Stimulated activated CD4-positive, alpha-beta T cell treated with anti-CD3 and anti-CD28 coated beads, Interleukin-12 subunit alpha, Interleukin-12 subunit beta, amount 100 ng/mL, for 48 hours (primary cell): ENCODE measurements at places on chromosomes 7 and 10.

GRCh38 chr10:61110188-61110844 is 166.3 kb upstream of the RHOBTB1 start:
- DNase-seq = no peak

- DNase-seq = no peak
Observed at GRCh38 chr7:143884969-143885559, 16.9 kb downstream of the TCAF1 start.

DNA sequence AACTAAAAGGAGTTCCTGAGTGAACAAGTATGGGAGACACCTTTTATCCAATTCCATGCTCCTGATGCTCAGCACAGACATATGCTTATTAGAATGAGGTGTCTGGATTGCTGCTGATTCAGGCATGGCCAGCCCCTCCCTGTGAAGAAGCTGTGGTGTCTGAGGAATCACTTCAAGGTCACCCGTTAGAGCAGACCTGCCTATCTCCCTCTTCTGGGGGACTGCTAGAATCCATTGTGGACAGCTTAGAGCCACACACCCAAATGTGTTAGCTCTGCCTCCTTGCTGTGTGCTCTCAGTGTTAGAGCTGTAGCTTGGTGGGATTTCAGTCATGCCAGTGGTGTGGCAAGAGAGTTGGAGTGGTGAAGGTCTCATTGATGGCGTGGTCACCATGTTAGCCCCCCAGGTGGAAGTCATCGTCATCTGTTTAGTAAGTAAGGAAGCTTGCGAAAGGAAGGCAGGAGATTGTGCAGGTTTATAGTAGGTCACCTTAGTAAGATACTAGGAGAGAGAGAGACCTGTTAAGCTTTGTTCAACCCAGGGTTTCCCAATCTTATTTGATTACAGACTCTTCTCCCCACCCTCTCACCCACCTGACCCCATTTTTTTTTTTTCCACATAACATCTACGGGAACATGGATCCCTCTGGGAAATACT is 12.8 kb downstream of the PRXL2A start:
- DNase-seq = no peak

GRCh38 chr7:6554848-6555247 is 3.6 kb upstream of the GRID2IP start:
- no peak for DNase-seq

DNA sequence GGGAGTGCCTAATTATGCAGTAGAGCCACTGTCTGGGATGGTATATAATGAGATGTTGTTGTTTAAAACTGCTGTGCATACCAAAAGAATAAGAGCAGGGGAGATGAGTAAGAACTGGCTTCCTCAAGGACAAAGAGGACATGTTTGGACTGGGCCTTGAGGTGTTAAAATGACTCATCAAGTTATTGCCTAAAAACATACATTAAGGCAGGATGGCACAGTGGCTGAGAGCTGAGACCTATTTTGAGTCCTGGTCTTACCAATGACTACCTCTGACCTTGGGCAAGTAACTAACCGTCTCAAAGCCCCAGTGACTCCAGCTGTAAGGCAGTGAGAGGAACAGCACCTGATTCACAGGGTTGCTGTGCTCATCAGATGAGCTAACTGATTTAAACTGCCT is 71.1 kb downstream of the CFAP58 start:
- DNase-seq = no peak

GRCh38 chr7:93601363-93601762 is 26.8 kb upstream of the CALCR start:
- no peak for DNase-seq

DNA sequence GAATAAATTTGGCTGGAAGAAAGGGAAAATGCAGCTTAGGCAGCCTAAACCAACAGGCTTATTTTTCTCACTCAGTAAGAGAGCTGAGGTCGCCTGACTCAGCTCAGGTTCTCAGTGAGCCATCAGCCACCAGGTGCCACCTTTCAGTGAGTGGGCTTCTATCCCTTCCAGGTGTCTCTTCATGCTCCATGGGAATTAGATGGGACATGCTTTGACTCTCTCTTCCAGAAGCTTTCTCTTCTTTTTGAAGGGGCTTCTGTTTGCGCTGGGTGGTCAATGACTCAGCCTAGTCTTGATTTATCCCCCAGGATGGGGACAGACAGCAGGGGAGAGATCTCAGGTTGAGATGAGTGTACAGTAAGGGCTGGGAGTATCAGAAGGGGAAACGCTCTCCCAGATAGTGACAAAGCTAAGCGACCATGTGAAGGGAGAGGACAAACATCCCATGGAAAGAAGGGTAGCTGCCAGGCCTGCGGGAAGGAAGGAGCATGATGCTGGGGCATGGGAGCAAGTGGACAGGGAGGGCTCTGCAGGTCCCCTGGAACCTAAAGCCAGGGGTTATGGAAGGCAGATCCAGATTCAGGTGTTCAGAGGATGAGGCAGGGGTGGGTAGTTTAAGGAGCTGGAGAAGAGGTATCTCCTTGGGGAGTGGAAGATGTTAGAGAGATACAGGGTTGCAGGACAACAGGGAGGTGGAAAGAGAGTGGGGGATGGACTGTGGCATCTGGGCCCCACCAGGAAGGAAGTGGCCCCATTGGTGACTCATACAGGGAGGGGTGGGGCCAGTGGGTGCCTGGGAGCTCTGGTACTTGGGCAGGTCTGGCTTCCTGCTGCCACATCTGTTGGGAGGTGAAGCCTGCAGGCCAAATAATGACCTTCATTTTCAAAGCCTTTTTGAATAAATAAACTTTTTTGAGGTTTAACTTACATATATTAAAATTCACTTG is 32.5 kb downstream of the OGDH start:
- DNase-seq = peak; percentile 75

DNA sequence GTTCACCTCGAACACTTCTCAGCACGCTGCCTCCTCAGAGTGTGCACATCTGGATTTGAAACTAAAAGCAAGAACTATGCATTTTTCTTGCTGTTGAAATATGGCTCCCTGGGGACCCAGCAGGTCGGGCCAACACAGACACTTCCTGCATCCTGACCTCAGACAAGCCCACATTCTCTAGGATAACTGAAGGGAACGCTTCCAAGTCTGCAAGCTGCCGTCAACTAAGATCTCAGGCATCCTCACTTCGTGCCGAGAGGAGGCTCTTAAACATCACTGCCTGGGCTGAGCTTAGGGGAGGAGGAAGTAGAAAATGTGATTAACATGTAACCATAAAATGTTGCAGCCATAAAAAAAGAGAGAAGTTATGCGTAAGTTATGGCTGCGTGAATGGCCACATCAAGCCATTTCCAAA is 65.5 kb downstream of the PYROXD2 start:
- no peak for DNase-seq

DNA sequence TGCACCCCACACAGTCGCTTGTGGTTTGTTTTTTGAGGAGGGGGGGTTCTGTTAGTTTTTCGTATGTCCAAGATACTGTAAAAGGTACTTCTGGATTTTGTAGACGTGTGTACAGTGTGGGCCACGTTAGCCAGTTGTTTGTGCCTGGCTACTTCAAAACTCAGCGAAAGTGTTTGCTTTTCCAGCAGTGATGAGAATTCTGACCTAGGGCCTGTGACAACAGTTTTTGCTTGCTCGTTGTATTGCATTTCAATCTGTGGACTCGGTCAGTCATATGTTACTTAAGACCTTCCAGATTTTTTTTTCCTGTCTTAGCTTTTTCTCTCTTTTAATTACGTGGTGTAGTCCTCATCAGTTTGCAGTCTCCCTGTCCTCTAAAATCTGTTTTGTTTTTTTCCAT is 338.9 kb upstream of the GALNT17 start:
- no peak for DNase-seq

DNA sequence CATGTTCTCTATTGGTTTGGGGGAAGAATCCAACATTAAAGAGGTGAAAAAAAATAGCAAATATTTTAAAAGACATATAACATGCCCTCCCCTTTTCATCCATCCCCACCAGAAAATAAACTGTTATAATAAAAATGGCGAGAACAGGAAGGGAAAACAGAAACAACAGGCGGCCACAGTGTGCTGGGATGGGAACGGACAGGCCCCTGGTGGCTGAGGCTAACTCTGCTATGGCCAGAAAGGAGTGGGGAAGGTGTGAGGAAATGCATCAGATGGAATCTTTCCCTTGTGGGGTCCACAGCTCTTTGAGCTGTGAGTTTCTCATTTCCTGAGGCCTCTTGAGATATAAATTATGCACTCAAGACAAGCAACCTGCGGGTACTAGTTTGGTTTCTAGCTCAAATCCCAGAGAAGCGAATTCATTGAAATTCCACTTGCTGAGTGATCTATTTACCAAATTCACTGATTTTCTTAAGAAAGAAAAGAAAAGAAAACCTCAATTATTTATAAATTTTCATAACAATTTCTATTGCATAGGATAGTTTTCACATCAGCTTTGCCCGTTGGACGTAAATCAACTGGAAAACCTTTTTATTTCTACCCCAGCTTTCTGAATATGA is 139.5 kb downstream of the BMPER start:
- DNase-seq = no peak

GRCh38 chr10:76997631-76998030 is 640.0 kb downstream of the KCNMA1 start:
- DNase-seq = no peak

DNA sequence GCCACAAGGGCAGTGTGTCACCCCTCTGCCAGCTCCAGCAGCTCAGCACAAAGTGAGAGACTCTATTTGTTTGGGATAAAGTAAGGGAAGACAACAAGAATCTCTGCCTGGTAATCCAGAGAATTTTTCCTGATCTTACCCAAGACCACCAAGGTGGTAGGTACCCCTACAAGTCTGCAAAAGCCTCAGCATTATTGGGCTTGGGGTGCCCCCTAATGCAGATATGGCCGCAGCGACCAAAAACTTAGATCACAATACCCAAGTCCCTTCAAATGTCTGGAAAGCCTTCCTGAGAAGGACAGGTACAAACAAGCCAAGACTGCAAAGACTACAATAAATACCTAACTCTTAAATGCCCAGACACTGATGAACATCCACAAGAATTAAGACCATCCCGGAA is 22.4 kb upstream of the CUL1 start:
- no peak for DNase-seq

DNA sequence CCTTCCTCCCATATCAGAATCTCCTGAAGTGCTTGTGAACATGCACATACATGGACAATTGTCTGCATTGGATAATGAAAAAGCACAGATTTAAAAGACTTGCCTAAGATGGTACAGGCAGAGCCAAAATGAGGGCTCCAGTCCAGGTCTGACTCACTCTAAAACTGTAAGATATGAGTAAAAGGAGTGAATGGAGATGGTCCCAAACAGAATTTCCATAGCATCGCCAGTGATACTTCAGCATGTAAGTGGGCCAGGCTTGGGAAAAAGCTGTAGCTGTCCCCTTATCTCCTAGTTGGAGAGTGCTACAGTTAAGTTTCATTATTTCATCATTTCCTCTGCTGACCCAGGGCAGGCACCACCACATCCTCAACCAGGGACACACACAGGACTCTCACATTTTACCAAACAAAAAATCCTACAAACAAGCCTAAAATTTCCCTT is 26.4 kb upstream of the IL6 start:
- DNase-seq = no peak

DNA sequence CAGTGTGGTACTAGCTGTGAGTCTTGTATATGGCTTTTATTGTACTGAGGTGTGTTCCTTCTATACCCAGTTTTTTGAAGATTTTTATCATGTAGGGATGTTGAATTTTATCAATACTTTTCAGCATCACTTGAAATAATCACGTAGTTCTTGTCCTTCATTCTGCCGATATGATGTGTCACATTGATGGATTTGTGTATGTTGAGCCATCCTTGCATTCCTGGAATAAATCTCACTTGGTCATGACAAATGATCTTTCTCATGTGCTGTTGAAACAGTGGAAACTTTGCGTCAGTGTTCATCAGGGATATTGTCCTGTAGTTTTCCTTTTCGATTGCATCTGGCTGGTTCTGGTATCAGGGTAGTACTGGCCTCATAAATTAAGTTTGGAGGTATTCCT is 7.1 kb upstream of the PRKAR1B start:
- DNase-seq = no peak

DNA sequence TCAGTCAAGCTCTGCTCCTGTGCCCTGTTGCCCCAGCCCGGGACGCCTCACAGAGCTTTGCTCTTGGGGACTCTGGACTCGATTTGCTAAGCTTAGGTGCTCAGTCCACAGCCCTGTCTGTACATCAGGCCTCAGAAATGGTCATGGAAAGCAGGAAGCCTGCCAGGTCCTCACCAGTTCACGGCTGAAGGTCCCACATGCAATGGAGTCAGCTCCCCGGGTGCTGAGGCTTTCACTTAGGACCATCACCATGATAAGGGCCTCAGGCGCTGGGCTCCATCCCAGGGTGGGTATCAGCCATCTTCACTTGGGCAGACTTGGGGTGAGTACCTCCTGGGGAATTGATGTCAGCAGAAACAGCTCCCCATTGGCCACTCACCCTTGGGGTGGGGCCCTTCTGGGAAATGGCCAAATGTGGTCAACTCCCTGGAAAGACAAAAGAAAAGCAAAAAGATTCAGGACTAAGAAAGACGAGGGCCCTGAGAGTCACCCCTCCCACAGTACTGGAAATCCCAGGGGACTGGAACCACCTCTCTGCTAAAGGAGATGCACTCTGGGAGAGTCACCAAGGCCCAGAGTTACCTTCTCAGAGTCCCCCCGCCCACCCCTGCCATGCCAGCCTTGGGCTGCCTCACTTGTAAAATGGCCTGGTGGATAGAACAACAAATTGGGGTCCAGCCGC is 37.6 kb downstream of the FAM53B start:
- DNase-seq = no peak

DNA sequence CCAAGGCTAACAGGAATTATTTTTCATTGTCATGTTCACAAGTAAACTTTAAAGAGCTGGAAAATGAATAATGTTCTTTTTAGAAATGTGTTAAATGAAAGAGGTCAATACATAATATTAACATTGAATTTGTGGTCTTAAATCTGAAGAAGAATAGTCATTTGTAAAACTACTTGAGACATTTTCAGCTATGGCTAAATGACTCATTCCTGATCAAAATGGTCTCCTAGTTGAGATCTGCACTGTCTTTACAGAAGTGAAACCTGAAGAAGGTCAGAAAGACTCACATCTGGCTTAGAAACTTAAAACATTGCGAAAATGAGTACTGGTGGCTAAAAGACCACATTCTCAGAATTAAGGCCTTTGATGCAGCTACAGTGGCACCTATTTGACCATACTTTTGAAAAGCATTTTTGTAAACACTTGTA is 5.9 kb downstream of the PIK3CG start:
- no peak for DNase-seq
